Stimulated activated CD8-positive, alpha-beta memory T cell treated with anti-CD3 and anti-CD28 coated beads, Interleukin-15, amount 100 ng/mL, for 1 hour (primary cell): ENCODE measurements at places on chromosomes 13 and 19.

DNA sequence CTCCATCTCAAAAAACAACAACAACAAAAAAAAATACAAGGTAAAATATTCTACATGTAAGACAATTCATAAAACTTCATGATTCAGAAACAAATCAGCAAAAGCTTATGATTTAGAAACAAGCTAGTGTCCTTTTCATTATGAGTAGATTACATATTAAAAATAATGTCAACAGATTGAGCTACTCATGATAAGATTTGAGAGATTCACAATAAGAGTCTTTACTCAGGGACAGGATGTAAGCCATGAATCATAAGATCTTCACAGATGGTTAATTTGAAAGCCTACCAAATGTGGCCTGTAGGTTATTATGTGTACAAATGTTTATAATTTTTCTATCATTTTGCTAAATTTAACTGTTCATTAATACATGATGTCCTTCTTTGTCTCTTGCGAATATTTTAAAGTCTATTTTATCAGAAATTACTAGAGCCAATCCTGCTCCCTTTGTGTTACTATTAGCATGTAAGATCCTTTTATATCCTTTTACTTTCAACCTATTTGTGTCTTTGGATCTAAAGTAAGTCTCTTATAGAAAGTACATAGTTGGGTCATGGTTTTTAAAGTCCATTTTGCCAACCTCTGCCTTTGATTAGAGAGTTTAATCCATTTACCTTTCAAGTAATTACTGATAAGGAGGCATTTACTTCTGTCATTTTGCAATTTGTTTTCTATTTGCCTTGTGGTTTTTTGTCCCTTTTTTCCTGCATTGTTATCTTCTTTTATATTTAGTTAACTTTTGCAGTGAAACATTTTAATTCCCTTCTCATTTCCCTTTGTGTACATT, 68.3 kb upstream of the RXFP2 start:
- no peak for DNase-seq

DNA sequence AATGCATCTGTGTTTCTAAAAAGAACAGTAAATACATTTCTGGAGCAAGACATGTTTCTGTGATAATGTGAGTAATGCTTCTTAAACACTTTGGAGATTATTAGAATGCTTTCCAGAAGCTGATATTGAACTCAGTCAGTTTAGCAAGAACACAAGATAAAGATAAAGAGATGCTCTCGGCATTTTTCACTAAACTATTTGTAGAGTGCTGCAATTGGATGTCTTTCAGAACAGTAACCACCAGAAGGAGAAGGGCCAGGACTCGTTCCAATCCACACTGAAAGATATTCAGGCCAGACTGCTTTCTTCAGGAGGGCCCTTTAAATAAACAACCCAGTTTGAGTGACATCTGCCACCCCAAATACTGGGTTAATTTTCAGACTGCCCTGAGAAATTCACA, 456.0 kb downstream of the TBC1D4 start:
- no peak for DNase-seq

GRCh38 chr13:99693852-99694611, 192.8 kb downstream of the TM9SF2 start:
- DNase-seq, result no peak

DNA sequence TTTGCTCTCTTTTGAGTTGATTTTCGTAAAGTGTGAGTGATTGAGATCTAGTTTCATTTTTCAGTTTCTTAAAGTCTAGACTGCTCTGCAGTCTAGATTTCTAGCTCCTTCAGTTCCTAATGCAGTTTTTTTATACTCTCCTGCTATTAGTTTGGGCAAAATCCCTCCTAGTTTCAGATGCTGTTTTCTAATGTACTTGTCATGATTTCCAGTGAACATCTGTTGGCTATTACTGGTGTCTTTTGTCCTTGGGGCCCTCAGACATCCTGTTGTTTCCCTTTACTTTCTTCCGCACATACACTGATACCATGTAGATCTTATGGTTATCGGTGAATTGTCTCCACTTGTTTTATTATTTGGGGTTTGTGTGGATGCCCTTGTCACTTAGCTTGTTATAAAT, 292.1 kb downstream of the TDRD3 start:
- DNase-seq, result no peak

- DNase-seq, result no peak
Observed at GRCh38 chr13:33352041-33352440, 66.5 kb upstream of the STARD13 start.

DNA sequence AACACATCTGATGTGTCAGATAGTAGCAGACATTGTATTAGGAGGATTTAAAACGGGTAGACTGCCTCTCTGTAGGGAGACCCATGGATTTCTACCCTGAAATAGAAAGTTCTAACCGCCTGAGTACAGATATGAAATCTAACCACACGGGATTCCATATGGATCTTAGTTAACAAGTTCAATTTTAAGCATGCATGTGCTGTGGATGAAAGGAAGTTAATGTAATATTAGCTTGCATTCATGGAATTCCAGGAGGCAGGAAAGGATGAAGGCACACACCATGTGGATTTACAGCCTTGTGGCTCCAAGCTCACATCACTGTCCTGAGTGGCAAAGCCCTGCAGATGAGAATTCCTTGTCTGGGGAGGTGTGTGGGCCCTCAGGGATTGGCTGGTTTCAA, 120.6 kb upstream of the IRS2 start:
- DNase-seq, result no peak

- no peak for DNase-seq
Observed at GRCh38 chr19:46656541-46656940, 4.4 kb downstream of the DACT3 start.

GRCh38 chr19:5952193-5953029, 25.5 kb downstream of the RANBP3 start:
- DNase-seq, result no peak

- DNase-seq, result no peak
Observed at GRCh38 chr13:77857531-77858209, 61.0 kb downstream of the EDNRB start.

GRCh38 chr13:79973533-79973963, 367.4 kb downstream of the SPRY2 start:
- DNase-seq, result no peak

DNA sequence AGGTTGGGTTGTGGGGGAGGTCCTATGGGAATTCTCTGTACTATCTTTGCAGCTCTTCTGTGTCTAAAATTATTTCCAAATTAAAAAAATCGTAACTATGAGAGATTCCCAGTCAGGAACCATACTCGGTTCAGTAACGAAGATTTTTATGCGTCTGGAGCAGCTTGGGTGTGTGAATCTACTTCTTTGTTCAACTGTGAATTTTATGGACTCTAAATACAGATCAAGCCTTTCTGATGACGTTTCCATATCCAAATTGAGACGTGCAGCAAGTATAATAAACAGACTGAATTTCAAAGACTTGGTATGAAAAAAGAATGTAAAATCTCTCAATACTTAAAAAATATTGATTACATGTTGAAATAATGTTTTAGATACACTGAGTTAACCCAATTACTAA, 30.9 kb downstream of the MLLT1 start:
- DNase-seq, result no peak

DNA sequence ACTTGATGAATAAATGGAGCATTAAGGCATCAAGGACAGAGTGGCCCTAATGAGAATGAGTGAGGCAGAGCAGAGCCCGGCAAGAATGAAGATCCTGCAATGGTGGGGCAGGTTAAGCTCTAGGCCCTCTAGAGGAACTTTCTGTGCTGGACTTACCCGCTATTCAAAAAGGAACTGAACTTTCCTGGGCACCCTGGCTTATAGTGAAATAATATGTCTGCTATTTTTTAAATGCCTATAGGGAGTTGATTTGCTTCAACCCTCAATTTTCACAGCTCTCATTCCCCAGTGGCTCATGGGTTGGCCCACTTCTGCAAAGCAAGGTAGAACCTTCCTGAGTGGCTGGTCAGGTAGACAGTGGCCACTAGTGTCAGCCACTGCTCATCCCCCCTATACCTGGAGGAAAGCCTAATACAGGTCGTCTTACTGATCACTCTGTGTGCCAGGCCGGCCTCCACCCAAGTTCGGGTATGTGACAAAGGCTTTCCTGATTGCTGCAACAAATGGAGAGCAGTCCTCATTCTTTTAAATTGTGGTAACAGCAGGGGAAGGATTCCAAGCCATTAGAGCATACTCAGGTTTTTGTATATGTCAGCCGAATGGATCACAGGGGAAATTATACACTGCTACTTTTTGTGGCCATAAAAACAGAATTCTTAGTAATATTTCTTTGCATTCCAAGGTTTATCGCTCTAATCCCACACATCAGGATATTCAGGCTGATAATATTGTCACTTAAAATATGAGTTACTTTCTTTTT, 103.0 kb downstream of the KL start:
- DNase-seq, result no peak

- no peak for DNase-seq
Observed at GRCh38 chr13:98279473-98280175, 102.6 kb upstream of the RNF113B start.

GRCh38 chr19:34539396-34539795, 57.8 kb downstream of the WTIP start:
- no peak for DNase-seq

DNA sequence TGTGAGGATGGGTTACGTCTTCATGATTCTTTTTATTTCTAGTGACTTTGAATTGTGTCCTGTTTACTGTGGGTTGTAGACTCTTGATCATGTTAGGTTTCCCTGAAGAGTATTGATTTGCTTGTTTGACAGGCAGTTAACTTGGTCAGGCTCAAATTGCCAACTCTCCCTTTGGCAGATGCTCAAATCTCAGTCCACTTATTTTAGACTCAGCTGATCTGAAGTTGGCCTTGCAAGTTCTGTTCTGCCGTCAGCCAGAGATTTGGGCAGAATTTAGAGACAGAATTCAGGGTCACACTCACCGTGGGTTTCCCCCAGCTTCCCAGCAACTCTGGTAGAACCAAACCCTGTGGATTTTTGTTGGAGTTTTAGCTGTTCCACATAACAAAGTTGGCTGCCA, 71.6 kb upstream of the TEX29 start:
- no peak for DNase-seq

DNA sequence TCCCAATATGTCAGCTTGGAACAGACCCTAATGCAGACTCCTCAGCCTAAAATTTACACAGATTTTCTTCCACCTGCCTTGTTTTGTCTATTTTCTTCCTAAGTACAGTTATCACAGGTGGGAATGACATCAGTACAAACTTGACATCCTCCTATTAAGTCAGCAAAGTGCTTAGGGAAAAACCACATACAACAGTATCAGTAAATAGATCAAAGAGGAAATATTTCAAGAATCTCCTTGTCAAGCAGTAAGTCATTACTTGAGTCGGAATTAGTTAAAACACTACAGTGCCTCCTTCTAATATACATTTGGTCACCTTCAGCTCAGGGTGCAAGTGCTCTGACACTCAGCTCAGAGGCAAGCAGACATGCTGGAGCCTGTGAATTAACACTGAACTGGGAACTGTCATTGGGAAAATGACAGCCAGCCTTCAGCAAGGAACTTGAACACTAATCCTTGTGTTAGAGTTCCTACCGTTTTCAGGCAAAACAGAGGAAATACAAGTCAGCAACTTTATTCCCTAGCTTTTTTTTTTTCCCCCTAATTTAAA, 394.3 kb upstream of the HTR2A start:
- no peak for DNase-seq

DNA sequence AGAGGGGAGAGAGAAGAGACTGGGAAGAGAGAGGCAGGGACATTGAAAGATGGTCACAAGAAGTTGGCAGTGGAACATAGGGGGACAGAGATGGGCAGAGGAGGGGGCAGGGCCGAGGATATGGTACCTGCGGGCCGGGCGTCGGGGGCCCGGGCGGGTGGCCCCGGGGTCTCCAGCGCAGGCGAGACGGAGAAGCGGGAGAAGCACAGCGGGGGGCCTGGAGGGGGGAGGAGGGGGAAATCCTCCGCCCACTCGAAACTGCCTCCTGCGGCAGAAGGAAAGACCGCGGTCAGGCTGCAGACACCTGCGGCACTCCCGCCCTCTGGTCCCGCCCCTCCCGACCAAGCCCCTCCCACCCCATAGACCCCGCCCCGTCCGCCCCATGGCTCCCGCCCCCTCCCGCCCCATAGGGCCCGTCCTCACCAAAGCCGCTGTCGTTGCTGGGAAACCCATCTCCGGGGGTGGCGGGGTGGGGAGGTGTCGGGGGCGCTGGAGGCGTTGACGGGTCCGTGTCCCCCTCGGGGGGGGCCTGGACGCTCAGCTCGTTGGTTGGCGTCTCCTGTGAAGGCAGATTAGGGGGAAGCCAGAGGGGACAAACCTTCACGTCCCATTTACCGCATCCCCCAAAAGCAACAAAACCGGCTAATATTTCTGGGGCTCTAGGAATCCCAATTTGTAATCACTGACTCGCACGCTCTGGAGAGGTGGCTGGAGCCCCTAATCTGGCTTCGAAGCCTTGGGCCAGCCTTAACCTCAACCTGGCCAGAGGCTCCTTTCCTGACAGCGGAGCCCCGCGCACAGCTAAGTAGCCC, 20.4 kb downstream of the LMTK3 start:
- DNase-seq, result no peak
